HuH-7.5 (cell line): ENCODE measurements at places on chromosomes 12 and 14.

DNA sequence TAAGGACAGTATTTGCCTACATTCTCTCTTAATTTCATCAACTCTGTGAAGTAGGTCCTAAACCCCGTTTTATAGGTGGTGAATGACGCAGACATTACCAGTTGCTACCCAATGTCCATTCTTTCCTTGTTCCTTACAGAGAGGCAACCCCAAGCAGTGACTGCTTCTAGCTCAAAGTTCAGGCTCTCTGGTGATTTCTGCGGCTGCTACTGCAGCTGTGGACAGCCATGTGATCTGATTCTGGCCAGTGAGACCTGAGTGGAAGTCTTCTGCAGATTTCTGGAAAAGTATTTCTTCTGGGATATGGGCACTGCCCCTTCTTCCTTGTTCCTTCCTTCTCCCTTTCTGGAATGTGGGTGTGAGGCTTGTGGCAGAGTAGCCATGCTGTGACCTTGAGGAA is 82.9 kb downstream of the ARF6 start:
- DNase-seq, result no peak

GRCh38 chr14:90319634-90320541 is 11.9 kb downstream of the NRDE2 start:
- no peak for DNase-seq

DNA sequence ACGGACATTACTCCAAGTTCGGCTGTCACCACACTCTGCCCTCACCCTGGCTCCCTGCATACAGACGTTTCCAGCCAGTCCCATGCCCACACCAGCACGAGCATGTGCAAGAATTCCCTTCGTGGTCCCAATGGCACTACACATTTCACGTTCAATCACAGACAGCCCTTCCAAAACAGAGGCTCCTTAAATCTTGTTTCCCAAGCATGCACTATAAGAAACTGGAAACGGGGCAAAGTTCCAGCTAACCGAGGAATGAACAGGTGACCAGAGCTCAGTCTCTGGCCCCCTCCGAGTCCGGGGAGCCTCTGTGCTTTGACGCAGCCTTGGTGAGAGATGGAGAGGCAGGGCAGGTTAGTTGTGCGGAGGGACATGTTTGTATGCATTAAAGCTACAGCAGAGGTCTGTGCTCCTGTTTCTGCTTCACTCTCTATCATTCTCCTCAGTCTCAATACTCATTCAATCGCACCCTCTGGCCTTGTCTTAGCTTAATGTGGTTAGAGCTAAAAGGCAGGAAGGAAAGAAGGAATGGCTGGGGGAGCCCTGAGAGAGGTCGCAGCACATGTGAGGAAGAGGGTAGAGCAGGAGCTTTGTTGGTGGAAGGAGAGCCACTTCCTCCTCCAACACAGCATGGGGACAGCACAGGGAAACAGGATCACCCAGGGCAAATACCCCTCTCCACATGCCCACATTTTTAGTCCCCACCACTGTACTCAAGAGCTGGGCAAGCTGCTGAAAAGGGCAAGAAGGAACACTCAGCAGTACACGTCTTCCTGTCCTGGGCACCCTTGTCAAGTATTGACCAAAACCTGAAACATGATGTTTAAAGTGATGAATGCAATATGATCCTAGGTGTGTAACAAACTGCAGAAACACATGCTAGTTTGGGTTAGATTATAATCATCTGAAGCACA is 12.2 kb upstream of the SELPLG start:
- no peak for DNase-seq

DNA sequence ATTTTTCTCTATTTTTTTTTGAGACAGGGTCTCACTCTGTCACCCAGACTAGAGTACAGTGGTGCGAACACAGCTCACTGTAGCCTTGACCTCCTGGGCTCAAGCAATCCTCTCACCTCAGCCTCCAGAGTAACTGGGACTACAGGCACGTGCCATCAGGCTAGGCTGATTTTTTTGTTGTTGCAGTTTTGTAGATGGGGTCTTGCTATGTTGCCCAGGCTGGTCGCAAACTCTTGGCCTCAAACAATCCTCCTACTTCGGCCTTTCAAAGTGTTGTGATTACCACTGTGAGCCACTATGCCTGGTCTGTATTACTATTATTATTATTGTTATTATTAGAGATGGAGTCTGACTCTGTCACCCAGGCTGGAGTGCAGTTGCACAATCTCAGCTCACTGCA is 23.3 kb downstream of the GIT2 start:
- DNase-seq, result no peak

- no peak for DNase-seq
Measured at GRCh38 chr12:104958805-104959334, 780 bp upstream of the SLC41A2 start.

DNA sequence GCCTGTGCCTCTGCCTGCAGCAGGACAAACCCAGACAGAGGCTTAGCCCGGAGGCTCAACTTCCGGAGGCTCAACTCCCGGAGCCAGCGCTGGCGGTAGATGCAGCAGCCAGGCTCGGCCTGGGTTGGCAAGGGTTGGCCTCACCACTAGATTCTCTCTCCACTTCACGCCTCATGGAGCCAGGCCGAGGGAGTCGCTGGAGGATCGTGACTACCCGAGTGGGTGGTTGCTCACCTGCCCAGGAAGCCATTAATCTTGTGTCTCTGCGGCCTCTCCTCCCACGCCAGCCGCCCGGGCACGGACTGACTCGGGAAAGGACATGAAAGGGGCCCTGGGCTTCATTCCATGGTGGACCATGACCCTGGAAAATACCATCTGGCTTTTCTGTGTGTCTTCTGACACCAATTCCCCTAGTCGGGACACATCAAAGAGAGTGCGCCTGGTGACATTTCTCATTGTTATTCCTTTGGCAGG is 20.8 kb downstream of the ESRRB start:
- no peak for DNase-seq

DNA sequence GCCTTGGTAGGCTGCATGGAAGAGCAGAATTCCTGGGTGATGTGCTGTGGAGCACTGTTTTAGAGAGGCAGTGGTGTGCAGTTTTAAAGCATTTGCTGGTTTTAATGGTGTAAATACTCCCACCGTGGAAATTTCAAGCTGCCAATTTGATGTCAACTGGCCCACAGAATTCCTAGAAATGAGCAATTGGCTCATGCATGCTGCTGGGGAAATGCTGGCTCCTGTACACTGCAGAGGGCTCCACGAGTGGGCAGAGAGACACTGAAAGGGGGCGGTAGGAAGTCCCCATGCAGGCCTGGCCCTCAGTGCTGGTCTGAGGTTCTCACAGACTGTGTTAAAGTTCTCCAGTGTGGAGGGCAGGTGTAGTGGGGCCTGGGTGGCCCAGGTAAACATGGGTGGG is 99.4 kb upstream of the NTF3 start:
- DNase-seq, result no peak

DNA sequence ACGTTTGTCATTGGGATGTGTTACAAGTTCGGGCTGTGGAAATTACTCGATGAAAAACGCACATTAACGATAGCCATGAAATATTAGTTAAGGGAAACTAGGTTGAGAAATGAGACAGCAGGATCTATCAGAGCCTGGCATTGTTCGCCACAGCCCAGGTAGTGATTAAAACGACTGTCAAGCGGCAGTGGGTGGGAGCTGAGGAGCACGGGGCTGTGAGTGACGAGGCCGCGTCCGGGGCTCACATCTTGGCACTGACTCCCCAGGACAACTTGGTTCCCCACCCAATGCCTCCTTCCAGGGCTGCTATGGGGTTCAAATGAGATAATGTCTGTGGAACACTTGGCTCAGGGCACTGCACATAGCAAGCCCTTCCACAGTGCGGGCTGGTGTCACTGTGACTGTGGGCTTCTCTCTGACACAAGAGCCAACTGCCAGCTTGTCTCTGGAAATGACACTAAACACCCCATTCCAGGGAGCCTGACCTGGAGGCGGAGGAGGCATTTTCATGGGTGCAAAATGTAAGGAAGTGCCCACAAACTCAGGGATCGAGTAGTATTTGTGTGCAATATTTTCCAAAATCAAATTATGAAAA is 19.3 kb downstream of the MMAB start:
- DNase-seq, result no peak

DNA sequence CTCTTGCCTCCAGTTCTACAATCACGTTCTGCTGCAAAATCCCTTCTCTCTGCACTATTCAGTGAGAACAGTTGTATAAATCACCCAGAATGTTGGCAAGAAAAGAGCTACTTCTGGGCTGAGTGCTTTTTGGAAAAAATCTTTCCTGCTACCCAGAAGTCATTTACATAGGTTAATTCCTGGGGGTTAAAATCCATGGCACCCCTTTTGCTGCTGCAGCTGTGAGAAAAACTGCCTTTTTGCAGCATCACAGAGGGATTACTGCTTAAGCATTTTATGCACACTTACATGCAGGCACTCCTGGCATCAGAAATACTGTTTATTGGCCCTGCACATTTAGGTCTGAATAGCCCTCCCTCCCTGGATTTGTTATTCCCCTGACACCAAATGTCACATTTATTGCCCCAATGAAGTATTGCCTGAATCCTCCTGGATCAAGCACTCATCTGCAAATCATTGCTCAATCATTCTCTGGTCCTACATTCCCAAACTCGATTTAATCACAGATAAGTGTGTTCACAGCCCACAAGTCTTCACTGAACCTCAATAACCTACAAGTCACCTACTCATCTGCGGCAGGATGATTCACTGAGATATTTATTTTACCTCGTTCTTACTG is 43.1 kb upstream of the CCDC196 start:
- no peak for DNase-seq

DNA sequence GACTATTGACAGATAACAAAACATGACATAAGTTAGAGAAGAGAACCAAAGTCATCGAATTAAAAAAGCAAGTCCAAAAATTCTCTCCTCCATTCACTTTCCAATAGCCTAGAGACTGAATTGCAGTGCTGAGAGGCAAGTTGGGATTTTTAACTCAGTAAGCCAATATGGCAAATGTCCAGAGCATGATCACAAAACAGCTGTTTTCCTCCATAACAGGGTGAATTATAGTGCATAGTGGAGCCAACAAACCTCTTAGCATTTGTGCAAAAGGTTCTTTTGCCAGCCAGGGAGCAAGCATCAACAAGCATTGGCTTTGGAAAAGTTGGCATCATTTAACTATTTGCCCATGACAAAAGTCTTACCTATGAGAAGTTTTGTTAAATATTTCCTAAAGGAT is 458.8 kb upstream of the NOVA1 start:
- no peak for DNase-seq

- DNase-seq, result no peak
Measured at GRCh38 chr12:125120566-125120965, 55.3 kb downstream of the AACS start.

- no peak for DNase-seq
Measured at GRCh38 chr14:103485504-103485903, 37.1 kb downstream of the CKB start.

DNA sequence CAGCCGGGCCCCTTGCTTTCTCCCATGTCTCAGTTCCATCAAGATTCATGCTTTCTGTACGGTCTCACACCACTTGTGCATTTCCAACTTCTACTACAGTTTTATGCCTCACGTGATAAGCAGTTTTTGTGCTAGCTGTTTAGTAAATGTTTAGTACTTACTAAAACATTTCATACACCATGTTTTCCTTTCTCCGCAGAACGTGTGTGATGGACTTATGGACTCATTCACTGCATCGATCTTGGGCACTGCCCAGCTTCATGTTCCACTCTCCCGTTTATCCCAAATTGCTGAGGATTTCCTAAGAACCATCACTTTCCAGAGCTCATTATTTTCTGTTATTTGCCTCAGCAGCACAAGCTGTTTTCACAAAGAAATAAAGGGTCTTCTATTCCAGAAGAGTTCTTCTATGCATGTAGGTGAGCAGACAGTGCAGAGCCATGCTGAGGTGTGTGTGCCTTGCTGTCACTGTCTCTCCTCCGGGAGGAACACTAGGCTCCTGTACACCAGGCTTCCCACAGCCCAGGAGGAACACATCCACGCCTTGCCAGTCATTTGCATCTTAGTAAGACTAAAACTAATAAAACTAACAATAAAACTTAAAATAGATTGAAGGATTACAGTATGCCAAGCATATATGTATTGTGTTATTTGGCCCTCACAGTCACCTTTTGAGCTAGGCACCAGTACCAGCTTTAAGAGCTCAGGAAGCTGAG is 90.3 kb upstream of the EEA1 start:
- DNase-seq, result no peak

DNA sequence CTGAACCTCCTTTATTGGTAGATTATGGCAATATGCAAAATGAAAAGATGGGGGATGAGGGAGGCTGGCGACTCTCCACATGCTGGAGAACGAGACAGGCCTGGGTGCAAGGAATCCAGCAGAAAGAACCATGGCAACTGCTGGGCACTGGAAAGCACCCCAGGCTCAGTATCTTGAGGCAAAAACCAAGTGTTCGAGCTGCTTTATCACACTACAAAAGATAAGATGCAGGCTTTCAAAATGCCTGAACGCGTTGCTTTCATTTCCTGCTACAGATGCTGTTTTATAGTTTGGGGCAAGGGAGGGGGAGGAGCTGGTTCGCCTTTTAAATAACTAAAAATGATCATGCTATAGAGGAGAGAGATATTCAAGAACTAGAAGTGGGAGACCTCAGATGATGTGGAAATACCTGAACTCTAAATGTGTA is 38.9 kb downstream of the NIN start:
- no peak for DNase-seq

DNA sequence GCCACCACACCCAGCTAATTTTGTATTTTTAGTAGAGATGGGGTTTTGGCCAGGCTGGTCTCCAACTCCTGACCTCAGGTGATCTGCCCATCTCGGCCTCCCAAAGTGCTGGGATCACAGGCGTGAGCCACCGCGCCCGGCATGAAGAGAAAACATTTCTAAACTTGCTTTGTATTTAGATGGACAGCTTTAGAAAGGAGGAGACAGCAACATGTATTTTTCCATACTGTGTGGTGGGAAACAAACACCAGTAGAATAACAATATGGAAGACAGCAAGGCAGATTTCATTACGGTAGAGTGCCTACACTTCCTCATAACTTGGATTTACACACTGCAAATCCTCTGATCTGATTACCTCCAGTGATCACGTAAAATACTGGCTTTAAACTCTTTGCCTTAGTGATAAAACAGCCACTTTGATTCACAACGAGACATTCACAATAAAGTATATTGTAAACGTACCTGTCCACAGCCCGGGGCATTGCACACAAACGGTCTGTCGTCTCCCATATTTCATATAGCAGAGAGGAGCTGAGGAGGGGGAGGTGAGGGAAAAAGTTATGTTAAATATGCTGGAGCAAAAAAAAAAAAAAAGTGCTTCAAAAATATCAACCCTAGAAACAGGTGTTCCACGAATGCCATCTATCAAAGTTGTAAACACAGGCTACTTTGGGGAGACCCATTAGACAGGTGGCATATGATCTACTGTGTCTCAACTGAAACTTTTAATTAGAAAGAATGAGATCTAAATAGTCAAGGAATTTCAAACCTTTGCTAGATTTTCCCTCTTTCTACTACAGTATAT is 25.5 kb downstream of the ATF7 start:
- no peak for DNase-seq

GRCh38 chr14:36315159-36315853 is 5.1 kb downstream of the MBIP start:
- DNase-seq, result no peak
